ENCODE measurements at places on chromosomes 11 and 22.
A peak's percentile ranks its signal among the peaks of the same experiment; 100 is the strongest.

DNA sequence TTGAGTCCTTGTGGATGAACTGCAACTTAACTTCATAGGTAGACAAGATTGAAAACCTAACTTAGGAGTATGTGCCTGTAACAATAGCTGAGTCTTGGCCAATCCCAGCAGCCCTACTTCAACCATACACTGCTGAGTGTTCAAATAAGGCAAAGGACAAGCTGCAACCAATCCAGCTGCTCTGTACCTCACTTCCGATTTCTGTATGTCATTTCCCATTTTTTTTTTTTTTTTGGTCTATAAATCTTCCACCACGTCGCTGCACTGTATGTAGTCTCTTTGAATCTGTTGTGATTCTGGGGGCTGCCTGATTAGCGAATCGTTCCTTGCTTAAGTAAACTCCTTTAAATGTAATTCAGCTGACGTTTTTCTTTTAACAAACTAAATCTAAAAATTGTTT is 35.4 kb upstream of the FLI1 start:
- no peak for DNase-seq

DNA sequence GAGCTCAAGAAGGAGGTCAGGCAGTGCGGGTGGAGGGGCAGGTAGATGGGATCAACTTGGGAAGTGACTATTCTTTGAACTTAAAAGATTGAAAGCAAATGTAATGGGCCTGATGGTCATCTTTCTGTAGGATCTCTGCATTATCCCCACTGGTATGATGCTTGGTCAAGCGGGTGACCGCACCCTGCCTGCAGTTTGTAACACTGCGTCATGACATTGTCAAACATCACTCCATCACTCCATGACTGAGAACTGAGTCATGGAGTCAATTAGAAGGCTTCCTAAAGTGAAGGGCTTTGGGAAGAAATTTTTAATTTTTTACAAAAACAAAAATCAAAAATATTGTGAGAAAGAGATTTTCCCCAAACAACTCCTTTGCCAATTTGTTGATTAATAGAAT is 62.4 kb upstream of the BMAL1 start:
- DNase-seq = no peak

DNA sequence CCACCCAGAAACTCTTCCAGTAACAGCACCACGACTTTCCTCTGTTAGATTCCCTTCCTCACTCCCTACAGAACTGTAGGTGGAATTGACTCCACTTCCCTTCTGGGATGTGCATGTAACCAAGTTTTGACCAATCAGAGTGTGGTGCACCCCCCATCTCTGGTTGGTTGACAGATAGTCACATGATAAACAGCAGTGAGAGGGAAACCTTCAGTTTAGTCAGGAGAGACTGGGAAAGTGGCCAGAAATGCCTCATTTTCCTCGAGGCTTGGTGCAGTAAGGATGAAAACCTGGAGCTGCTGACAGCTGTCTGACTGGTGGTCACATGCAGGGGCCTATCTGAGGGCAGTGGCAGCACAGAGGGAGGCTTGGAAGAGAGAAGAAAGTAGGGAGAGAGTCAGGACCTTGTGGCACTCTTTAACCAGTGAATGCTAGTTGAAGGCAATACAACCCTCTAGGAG is 67.3 kb upstream of the GRK3 start:
- DNase-seq = no peak

DNA sequence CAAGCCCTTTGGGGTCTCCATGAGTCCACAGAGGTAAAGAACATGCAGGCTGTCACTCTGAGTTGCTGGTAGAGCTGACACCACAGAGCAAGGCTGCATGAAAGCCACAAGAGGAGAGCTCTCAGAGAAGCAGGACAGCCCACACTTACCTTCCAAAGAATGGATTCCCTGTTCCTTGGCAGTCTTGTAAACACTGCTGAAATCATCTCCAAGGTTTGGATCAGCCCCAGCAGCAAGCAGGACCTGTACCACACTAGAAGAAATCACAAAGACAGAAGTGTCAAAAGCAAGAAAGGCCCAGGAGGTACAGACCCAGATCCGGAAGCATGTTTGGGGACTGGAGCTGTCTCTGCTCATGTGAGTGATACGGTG is 54.2 kb downstream of the CLPB start:
- DNase-seq = no peak

GRCh38 chr11:79098146-79098545 is 342.7 kb downstream of the TENM4 start:
- DNase-seq = no peak

DNA sequence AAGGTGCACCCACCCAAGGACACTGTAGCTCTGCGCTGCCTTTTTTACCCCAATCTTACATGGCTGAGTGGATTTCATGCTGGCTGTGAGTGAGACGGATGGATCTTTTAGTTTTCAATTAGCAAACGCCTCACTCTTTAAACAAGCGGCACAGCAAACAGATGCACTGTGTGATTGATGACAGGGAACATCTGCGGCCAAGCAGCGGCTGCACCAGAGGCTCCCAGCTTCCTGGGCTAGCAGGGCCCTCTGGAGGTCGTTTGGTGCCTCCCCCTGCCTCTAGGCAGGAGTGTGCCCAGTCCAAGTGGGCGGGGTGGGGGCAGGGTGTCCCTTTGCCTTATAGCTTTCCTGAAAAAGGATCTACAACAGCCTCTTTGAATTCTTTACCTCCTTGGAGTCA is 2.1 kb upstream of the DRD2 start:
- no peak for DNase-seq

DNA sequence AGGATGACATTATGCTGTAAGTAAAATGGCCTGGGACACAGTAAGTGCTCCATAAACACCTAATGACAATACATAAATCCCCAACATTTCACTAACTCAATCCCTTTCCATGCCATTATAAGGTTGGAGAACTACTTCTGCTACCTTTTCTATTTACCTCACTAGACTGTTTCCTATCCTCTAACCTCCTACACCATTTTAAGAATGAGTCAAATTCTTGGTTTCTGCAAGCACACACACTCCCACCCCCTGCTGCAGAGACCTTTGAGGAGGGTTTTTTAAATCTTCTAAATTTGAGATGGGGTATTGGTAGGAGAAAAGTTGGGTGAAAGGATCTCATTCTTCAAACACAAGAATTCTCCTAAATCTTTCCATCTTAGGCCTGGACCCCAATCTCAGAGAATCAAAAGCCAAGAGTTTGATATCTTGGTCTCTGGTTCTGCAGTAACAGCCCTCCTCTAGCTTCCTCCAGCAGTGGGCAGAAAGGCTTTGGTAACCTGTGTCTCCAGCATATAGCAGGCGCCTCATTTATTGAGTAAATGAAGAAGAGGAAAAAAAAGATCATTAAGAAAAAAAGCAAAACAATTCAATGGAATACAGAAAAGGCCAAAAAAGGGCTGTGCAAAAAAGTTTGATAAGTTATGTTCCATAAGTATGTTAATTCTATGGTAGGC is 42.3 kb downstream of the SYTL2 start:
- no peak for DNase-seq

DNA sequence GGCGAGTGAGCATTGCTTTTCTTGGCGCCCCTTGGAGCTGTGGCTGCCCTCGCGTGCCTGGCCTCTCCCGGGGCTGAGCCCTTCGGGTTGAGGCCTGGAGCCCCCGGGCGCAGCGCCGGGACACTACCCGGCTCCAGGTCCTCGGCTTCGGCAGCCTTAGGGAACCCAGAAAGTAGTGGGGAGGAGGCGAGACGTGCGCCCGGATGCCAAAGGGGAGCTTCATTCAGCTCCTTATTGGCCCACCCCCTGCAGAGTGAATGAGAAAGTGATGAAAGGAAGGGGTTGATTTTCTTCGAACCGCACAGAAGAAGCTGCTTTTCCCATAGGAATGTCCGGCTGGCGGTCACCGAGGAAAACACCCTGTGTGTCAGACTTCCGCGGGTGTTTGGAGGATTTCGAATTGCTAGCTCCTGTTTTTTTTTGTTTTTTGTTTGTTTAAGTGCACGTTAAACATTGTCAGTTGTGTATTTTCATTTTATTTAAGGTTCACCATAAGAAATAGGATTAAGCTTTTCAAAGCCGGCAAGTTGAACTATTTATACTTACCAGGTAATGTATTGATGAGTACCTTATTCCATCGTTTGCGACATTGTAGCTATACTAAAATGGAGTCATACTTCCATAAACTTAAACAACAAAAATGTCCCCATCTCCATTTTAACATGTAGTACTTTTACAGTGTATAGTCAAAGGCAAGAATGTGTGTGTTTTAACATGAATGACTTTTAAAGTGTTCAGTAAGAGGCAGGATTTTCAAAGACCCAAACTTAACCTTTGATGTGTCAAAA is 841 bp upstream of the EIF4G2 start:
- no peak for DNase-seq

DNA sequence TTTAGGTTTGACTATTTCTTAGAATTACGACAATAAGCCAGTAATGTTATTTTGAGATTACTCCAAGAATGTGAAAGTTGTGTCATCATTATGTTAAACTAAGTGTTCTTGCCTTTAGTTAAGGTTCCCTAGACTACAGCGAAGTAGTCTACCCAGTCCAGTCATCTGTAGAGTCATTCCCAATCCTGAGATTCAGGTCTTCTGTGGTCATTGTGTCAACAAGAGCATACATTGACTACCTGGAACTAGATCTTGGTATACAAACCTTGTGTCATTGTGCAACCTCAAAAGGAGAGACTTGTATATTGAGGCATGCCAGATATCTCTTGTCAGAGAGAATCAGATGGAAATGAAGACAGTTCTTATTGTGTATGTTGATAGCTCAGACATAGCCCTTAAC is 115.9 kb downstream of the ATM start:
- DNase-seq = no peak

DNA sequence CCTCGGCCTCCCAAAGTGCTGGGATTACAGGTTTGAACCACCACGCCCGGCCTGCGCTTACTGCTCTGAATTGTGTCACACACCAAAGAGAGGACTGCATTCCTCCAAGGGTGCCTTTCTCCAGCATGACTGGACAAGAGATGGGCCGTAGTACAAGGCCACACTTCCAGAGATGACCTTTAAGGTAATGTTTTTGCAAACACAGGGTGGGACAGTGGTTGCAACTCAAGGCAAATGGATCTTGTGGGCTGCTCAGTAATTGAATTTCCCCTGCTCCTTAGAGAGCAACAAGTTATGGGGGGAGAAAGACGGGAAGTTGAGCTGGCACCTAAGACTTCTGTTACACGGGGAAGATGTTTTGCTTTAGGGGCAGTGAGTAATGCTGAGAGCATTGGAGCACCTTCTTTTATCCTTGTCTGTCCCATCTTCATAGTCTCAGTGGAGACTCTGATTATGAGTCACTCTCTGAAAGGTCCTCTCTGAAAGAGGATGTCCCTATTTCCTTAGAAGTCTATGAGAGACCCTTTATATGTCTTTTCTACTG is 66.3 kb downstream of the C11orf91 start:
- no peak for DNase-seq

DNA sequence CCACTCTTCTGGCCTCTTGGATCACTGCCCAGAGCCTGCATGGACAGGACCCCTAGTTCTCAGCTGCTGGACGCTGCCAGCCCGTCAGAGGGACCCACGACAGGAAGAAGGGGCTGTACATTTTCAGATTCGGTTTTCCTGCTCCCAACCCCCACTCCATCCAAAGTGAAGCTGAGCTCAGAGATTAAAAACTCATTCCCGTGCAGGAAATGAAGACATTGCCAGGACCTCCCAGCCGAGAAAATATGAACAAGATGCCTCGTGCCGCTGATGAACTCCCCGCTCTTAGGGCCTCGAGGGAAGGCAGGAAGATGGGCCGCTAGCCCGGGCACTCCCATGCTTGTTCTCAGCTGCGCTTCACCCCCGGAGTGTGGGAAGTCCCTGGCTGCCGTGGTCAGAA is 36.1 kb downstream of the RPUSD4 start:
- DNase-seq = no peak

DNA sequence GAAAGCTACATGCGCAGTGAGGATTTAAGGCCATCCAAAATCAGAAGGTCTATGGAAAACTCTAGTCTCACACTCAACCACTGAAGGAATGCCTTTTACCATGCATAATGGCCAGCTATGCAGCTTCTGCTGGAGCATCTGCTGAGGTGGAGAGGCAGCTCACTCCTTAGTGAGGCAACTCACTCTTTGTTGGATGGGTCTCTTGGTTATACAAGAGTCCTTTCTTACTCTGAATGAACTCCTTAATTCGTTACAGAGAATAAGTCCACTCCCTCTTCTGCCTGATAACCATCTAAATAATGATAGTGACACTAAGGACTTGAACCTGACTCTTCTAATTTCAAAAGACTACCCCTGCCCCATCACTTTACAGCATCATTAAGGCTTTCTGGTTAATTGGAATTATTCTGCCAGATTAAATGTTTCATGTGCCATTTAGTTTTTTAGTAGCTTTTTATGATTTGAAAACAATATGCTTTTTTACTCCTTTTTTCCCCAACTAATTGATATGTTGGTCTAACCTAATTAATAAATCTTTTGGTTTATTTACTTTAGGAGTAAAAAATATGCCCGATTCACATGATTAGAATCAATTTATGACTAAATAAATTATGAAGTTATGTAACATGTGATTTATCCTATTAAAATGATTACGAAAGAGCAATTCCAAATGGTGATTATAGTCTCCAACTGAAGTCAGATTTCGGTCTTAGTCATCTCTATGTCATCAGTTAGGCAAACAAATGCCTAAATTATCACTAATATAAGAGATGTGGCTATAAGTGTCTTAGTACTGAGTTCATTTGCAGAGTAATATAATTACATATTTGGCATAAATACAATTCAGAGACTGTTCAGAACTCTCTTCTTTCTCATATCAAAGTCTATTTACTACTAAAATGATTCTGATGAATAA is 286.7 kb upstream of the CCDC90B start:
- no peak for DNase-seq

- peak; percentile 63 for DNase-seq
Observed at GRCh38 chr22:46801331-46801811, 38.9 kb downstream of the TBC1D22A start.

GRCh38 chr11:15268598-15268997 is 153.9 kb downstream of the INSC start:
- DNase-seq = no peak

GRCh38 chr11:106540001-106540400 is 462.5 kb downstream of the AASDHPPT start:
- DNase-seq = no peak

- DNase-seq = no peak
Observed at GRCh38 chr22:24162436-24162835, 18.9 kb upstream of the SUSD2 start.

- peak; percentile 13 for DNase-seq
Observed at GRCh38 chr11:65110354-65110861, 1.3 kb upstream of the TM7SF2 start.

DNA sequence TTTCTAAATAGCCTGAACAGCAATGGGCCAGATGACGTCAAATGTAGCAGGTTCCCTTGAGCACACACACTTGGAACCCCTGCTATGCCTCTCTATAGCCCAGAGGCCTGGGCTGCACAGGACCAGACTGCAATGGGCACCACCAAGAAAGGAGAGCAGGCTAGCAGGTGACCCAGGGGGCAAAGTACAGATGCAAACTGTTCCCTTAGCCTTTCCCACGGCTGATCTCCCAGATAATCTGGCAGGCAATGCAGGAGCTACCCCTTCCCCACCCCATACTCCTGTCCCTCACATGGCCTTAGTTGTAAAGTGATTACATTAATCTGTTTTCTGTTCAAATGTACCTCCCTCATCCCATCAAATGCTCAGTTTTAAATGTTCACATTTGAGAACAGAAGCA is 41.3 kb downstream of the SMCO4 start:
- no peak for DNase-seq
